ENCODE measurements at places on chromosomes 12 and 14.

- DNase-seq: no peak
Observed at GRCh38 chr12:96811083-96811482, 96.0 kb upstream of the NEDD1 start.

GRCh38 chr12:53299101-53299453, 418 bp upstream of the MYG1 start:
- no peak for DNase-seq

DNA sequence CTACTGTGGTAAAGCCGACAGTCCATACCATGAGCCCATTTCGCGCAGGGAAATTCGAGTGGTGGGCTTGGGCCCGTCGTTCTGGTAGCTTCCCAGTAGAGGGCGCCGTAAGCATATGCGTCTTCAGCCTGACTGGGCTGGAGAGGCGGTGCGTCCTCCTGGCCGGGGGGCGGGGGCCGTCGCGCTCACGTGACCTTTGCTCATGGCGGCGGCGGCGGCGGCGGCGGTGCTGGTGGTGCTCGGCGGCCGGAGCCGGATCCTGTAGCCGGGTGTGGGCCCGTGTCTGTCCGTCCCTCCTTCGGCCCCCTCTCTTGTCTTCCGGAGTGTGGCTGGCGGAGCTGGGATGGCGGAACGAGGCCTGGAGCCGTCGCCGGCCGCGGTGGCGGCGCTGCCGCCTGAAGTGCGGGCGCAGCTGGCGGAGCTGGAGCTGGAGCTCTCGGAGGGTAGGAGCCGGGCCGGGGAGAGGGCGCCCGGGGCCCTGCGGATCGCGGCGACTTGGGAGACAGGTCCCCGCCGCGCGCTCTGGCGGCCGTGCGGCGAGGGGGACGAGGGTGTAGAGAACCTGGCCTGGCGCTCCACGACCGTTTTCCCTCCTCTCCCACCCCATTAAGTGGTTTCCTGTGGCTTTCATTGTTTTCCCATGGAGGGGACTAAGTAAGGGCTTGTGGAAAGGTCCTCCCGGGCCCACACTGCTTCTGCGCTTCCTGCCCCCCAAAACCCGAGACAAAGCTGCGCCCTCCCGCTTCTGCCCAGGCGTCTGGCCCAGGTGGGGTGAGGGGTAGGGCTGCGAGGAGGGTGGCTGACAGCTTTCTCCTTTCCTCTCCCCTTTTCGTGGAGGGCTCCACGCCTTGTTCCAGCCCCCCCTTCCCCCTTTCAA, at the start of gene DIP2B:
Gene DIP2B, plus strand, starts transcription at position 188 of the 877 bp plus-strand sequence. Its CDS starts 156 bp downstream, at position 344.
- peak; percentile 90 for DNase-seq

DNA sequence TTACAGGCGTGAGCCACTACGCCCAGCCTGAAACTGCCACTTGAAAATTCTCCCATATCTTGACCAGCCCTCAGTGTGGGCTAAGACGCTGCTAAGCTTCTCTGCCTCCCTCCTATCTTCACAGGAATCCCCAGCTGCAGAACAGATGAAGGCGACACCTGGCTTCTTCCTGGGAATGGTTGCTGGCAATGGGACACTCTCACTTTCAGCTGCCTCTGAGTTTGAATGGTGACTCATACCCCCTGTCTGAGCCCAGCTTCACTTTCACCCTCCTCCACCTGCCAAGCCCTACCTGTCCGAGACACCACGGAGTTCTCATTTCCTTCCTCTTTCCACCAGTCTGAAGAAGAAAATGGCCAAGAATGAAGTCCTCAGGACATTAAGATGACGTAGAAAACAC, 18.3 kb upstream of the VASH1 start:
- no peak for DNase-seq

GRCh38 chr12:9646794-9647781, 22.4 kb upstream of the CLEC2D start:
- no peak for DNase-seq

- DNase-seq: no peak
Observed at GRCh38 chr14:56811593-56812363, 1.5 kb upstream of the OTX2 start.

DNA sequence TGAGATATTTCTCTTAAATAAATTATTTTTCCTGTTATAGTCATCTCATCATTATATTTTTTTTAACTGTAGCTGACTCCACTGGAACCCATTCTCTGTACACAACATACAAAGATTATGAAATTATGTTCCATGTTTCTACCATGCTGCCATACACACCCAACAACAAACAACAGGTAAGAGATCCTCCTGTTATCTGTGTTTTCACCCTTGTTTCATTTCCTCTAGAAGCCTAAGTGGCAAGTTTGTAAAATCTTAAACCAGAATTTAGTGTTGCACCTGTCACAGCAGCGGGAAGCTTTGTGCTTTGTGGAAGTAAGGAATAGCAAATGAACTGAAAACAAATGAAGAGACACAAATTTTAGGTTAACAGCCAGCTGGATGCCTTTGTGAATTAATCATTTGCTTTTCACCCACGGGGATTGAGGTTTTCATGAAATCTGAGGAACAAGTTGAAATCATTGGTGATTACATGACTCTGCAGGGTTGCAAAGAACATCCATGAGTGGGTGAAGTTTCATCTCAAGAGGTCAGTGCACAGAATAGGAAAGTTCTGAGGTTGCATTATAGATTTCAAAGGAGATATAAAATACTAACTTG, 273.9 kb upstream of the RGS6 start:
- no peak for DNase-seq

GRCh38 chr12:25286837-25287236, 36.1 kb upstream of the KRAS start:
- no peak for DNase-seq

- DNase-seq: no peak
Observed at GRCh38 chr14:105774001-105774400, 247.6 kb downstream of the TMEM121 start.

DNA sequence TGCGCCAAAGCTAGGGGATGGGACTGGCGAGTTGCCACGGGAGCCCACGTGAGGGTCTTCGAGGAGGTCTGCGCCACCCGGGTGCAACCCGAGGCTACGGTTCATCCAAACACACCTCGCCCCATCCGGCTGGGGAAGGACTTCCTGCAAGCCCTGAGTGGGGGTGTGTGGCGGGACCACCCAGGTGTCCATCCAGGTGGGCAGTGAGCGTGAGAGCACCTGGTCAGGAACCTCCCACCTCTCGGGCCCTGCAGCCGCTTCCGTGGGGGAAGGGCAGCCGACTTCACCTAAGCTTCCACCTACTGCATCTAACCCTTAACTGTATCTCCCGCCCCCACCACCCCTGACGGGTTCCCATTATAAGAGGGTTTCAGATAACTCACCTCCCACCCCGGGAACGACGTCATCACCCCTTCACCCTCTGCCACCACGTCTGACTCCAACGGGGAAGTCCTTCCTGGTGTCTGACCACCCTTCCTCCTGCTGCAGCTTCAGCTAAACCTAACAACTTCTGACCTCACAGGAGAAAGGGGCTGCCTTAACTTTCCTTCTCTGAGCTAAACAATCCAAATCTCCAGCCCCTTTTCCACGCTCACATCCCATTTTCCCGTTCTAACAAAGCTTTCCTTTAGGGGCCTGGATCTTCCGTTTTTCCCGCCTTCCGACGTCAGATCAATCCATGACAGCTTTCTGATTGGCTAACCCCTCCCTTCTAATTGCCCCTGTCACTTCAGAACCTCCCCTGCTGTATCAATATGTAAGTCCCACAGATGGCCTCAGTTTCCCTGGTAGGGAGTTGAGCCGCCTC, 27.4 kb upstream of the SMUG1 start:
- no peak for DNase-seq

GRCh38 chr14:97748616-97749015, 951.4 kb downstream of the VRK1 start:
- DNase-seq: no peak

GRCh38 chr14:68553311-68553710, 239.6 kb downstream of the ZFP36L1 start:
- no peak for DNase-seq

- no peak for DNase-seq
Observed at GRCh38 chr12:48165089-48165981, 8.0 kb upstream of the ASB8 start.

DNA sequence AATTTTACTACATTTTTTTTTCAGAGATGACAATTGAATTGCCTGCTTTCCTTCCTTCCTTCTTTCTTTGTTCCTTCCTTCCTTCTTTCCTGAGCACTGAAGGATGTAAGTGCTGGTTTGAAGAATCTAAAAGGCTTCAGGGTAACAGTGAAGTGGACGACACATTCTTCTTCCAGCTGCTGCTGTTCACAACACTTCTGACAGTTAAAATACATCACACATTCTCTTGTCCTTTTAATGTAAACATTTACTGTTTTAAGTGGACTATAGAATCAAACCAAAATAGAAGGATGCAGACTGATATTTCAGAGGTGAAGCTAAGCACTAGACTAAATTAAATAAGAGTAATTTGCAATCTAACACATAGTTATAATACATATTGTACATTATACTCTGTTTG, 151.5 kb downstream of the MSRB3 start:
- no peak for DNase-seq

DNA sequence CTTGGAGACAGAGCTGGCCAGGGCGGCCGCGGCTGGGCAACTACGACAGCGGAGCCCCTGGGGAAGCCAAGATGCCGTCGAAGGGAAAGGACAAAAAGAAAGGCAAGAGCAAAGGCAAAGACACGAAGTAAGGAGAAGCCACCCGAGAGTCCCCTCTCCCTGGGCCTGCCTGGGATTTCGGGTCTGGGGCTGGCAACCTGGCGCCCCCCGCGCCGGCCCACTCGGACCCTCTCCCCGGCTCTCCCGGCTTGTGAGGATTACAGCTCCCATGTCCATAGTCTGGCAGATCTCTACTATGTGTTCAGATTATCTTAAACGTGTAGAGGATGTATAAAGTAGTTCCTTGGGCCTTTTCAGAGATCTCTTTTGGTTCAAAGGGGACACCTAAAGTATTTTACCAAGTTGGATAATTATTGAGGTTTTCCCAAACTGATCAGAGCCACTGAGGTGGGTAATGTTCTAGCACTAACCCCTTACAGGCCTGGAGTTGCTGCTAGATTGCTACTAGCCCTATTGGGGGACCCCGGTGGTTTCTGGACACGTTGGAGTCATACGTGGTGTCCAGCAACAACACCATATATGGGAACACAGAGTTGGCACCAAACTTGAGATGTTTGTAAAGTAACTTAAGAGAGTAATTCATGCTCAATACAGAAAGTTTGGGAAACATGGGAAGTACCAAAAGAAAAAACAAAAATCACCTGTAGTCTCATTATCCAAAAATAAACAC, 424 bp downstream of the BBOF1 start:
- no peak for DNase-seq

- peak; percentile 42 for DNase-seq
Observed at GRCh38 chr14:75333606-75334548, 55.2 kb downstream of the FOS start.

- no peak for DNase-seq
Observed at GRCh38 chr12:96878704-96879103, 28.4 kb upstream of the NEDD1 start.

DNA sequence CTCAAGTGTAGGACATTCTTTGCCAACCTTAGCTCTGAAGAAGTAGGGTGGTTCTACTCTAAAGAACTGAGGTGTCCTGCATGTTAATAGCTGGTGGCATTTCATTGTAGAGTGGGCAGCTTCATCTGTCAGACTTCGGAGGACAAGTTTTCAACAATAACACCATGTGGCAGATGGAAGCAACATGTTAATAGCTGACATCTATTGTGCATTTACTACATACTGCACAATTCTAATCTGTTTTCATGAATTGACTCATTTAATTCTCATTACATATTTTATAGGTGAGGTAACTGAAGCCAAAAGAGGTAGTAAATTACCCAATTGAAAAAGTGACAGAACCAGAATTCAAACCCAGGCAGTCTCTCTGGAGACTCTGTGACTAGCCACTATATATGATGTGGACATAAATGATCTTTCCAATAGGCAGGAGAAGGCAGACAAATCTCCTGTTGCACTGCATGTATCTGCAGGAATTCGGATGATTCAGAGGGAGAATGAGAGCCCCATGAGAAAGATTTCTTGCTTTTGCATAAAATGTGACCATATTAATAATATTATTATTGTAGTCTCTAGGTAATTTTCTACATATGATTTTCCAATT, 137.2 kb upstream of the E2F7 start:
- DNase-seq: no peak

DNA sequence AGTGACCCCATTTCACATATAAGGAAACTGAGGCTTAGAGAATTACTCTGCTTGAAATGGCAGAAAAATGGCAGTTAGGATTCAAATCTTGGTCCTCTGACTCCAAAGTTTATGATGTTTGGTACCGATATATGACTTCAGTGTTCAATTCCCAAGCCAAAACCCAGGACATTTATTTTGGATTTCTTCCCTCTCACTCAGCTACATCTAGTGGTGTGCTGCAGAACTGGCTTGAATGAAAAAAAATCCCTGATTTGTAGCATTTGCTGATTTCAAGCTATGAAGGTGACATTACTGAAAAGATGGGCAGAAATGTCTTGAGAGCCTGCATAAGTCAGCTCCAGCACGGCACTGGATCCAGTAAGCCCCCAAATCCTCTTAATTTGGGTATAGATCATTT, 106.4 kb downstream of the EFCAB11 start:
- DNase-seq: no peak

DNA sequence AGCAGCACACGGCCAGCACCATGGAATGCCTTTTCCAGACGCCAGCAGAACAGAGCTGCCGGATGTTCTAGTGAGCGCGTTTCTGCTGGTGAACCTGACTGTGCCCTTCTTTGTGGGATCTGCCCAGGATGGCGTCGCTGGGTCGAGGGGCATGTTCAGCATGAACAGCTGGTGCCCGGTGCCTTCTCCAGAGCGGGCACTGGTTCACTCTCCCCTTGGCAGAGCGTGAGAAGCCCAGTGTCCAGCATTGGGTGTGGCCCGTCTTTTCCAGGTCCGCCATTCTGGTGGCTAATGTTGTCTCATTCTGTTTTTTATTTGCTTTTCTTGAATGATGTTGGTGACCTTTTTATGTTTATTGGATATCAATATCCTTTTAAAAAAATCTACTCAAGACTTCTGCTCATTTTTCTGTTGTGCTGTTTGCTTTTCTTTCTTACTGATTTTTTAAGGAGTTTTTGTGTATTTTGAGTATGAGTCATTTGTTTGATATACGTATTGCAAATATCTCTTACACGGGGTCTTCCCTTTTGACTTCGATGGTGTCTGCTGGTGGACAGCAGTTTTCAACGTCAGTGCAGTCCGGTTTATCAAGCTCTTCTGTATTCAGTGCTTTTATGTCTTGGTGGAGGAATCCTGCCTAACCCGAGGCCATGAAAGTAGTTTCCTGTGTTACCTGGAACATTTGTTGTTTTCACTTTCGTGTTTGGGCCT, 74.3 kb downstream of the ADGRD1 start:
- no peak for DNase-seq

- no peak for DNase-seq
Observed at GRCh38 chr14:93905623-93906022, 21.5 kb upstream of the FAM181A start.
